8988T (cell line): ENCODE measurements at places on chromosomes 2 and 18.

DNA sequence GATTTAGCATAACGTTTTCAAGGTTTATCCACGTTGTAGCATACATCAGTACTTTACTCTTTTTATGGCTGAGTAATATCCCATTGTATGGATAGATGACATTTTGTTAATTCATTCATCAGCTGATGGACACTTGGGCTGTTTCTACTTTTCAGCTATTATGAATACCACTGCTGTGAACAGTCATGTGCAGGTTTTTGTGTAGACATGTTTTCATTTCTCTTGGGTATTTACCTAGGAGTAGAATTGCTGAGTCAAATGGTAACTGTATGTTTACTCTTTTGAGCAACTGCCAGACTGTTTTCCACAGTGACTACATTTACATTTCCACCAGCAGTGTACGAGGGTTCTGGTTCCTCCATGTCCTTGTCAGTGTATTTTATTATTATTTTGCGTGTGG, 33.9 kb downstream of the COX7A2L start:
- DNase-seq, result no peak

DNA sequence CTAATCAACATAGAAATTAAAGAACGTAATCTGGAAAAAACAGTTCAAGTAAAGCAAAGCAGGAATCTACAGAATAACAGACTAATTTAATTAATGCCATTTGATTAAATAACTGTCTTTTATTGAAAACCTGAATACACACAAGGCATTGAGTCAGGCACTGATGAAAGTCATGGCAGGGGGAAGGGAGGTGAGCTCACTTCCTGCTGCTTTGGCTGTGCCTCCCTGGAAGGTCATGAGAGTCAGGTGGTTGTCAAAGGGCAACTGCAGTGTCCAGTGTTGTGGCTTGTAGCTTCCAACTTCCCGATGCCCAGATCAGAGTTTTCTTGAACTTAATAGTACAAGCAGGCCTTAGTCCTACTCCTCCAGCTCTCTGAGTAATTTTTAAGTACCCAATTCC, 180.9 kb downstream of the PID1 start:
- DNase-seq, result no peak

GRCh38 chr2:171482877-171483276, 39.4 kb upstream of the CYBRD1 start:
- DNase-seq, result no peak

DNA sequence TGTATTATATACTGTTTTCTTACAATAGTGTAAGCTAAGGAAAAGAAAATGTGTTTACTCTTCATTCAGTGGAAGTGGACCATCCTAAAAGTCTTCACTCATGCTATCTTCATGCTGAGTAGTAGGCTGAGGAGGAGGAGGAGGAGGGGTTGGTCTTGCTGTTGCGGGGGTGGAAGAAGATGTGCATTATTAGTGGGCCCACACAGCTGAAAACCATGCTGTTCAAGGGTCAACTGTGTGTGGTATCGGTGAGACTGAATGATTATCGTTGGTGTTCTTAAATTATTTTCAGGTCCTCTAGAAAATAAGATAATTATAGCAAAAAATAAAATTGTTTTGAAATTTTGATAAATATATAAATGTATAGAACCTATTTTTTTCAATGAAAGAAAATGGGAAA, 22.0 kb downstream of the INSIG2 start:
- DNase-seq, result no peak

GRCh38 chr2:165007161-165007744, 51.9 kb upstream of the SLC38A11 start:
- no peak for DNase-seq

GRCh38 chr2:206045251-206045650, 40.7 kb downstream of the INO80D start:
- no peak for DNase-seq

DNA sequence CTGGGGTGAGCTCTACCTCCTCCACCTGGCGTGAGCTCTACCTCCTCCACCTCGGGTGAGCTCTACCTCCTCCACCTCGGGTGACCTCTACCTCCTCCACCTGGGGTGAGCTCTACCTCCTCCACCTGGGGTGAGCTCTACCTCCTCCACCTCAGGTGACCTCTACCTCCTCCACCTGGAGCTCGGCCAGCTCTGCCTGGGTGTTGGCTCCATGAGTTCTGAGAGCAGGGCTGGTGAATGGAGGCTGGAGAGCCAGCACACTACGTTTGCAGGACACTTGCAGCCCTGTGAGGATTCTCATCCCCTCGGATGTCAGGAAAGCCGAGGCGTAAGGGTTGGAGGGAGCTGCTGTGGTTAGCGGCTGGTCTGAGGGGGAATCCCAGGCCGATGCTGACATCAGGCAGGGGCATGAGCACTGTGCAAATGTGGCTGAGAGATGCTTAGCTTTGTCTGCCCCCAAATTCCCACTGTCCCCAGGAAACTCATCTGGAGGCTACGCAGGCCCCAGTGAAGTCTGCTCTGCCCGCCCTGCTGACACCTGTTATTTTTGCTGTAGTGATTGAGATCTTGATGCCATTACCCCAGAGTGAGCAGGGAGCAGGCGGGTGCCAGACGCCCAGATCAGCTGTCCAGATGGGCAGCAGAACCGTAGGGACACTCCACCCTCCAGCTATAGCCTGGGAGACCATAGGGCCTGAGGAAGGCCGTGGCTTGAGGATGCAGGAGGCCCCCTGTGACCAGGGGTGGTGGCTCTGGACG, 3.3 kb downstream of the CROCC2 start:
- DNase-seq, result no peak

GRCh38 chr2:29006092-29006979, 25.2 kb downstream of the TOGARAM2 start:
- DNase-seq, result no peak
